PC-3 (cell line): ENCODE measurements at places on chromosomes 12 and 14. TPM values are rescaled to one million over a fixed set of nuclear protein-coding genes. Genes with fewer than 3 reads are reported as not detected.

The NANOG gene
- not detected in 2 replicates for total RNA-seq

The BIN2 gene
- not detected in 2 replicates for total RNA-seq

The GPATCH2L gene
- total RNA-seq = 43.5 and 46.0 TPM in 2 replicates

The GUCY2C gene
- not detected in 2 replicates for total RNA-seq

The TAS2R43 gene
- not detected in 2 replicates for total RNA-seq

The LMO3 gene
- total RNA-seq = 2.3 TPM in 1 of 2 replicates, not detected in the other

The LRRIQ1 gene
- 0.17 and 0.40 TPM in 2 replicates for total RNA-seq

The AQP6 gene
- total RNA-seq = not detected in 2 replicates
